ENCODE measurements at places on chromosomes 3 and 15. TPM values are rescaled to one million over a fixed set of nuclear protein-coding genes. Genes with fewer than 3 reads are reported as not detected.

The ATP11B gene
- 77.9 TPM for total RNA-seq

- DNase-seq, result no peak
Measured at GRCh38 chr3:183777016-183777618, 48.3 kb downstream of the MAP6D1 start.

- DNase-seq, result no peak
Measured at GRCh38 chr15:72475674-72476073, 1.5 kb downstream of the ARIH1 start.

GRCh38 chr15:50813865-50814264 lies 48.4 kb upstream of the SPPL2A start:
- DNase-seq, result no peak

Data from RPMI7951 (cell line).